ENCODE measurements at places on chromosomes 1 and 21.

- H3K4me1 ChIP-seq: peaks cover 31% of the 10 kb centered on the region
- H3K4me3 ChIP-seq: no peak overlapping the region
- H3K36me3 ChIP-seq: peaks cover 27% of the 10 kb centered on the region
- no peaks in the 10 kb centered on the region for H3K27me3 ChIP-seq
Measured at GRCh38 chr1:246417152-246417812, 89.8 kb downstream of the SMYD3 start.

DNA sequence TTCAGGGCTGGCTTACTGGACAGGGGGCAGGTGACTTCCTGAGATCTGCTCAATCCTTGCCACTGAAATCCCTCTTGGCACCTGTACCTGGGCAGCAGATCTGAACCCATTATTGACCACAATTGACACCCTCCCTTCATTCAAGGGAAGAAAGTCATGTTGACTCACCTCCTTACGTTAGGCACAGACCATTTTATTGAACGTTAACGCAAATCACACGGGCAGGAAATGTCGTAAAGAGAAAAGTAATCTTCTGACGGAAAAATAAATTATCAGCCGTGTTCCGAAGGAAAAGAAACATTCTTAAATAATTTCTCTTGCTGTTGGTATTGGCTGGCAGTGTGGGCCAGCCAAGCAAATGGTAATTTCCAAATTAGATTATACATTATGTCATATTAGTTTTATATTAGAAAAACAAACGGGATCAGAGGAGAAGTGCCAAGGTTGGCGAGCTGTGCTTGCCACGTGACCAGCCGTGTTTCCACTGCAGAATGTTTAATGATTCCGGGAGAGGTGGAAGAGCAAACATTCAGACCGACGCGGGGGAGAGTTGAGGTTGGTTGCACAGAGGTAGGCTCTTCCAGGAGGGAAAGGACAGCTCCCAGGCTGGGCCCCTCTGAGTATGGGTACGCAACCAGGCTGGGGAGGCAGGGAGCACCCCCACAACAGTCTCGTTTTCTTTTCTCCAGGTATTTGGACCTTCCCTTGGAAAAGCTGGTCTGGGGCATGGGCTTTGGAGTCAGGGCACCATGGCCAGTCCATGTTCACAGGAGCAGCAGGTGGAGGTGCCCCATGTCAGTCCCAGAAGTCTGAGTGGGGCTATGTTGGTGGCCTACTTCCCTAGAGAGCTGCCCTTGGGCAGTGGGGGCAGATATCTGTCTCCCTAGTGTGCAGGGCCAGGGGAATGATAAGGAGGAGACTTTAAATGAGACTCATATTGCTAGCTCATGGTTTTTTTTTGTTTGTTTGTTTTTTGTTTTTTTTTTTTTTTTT, 121.1 kb downstream of the FOXD2 start:
- H3K4me3 ChIP-seq: no peak overlapping the region
- H3K4me1 ChIP-seq: peaks cover 13% of the 10 kb centered on the region
- H3K27me3 ChIP-seq: peaks cover 6% of the 10 kb centered on the region
- no peak for DNase-seq
- H3K27ac ChIP-seq: no peak overlapping the region

GRCh38 chr21:42358937-42359336, 7.4 kb downstream of the TFF1 start:
- no peak overlapping the region for H3K27ac ChIP-seq
- no peaks in the 10 kb centered on the region for H3K4me1 ChIP-seq

- H3K4me3 ChIP-seq: no peak overlapping the region
- H3K27me3 ChIP-seq: peaks cover 5% of the 10 kb centered on the region
- no peak for DNase-seq
Measured at GRCh38 chr1:173064011-173064410, 13.3 kb upstream of the TNFSF18 start.

DNA sequence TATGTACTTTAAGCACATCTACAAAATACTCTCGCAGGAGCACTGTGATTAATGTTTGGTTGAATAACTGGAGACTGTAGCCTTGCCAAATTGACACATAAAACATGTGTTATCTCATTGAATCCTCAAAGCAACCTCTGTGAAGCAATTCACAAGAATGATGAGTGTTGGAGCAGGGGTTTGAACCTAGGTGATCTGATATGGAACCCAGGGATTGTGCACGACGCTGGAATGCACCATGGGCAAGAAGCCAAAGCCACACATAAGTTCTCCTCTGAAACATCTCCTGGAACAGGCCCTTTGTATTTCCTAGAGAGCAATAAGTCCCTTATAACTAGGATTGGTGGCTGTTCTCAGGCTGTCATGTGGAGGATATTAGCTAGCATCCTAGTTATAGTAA, 124.6 kb upstream of the IVNS1ABP start:
- H3K27me3 ChIP-seq: no peaks in the 10 kb centered on the region
- DNase-seq: no peak
- H3K4me3 ChIP-seq: no peak overlapping the region
- peaks cover 1% of the 10 kb centered on the region for H3K4me1 ChIP-seq

- no peaks in the 10 kb centered on the region for H3K4me1 ChIP-seq
- no peak for DNase-seq
- peaks cover 49% of the 10 kb centered on the region for H3K27me3 ChIP-seq
- H3K4me3 ChIP-seq: no peak overlapping the region
- H3K27ac ChIP-seq: no peak overlapping the region
- H3K36me3 ChIP-seq: no peaks in the 10 kb centered on the region
Measured at GRCh38 chr1:204920511-204920910, 49.8 kb downstream of the NFASC start.

GRCh38 chr1:37601441-37601840, 5.7 kb upstream of the GNL2 start:
- peaks cover 19% of the 10 kb centered on the region for H3K27me3 ChIP-seq
- H3K4me1 ChIP-seq: peaks cover 9% of the 10 kb centered on the region
- H3K27ac ChIP-seq: no peak overlapping the region
- no peak for DNase-seq
- H3K4me3 ChIP-seq: no peak overlapping the region

DNA sequence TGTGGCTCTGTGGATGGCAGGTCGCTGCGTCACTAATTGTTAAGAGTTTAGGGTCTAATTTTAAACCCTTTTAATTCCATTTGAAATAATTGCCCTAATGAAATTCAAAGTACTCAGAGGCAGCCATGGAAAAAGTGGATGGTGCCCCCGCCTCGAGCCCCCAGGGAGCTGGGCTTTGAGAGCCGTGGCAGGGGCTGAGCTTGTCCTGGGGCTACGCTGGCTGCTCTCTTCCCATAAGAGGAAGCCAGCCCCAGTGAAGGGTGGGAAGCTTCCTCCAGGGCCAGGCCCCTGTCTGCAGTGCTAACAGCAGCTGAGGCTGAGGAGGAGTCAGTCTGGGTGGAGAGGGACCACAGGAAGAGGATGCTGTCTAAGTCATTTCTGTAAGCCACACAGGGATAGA, 315.0 kb upstream of the POU3F1 start:
- H3K36me3 ChIP-seq: peaks cover 2% of the 10 kb centered on the region
- H3K4me3 ChIP-seq: no peak overlapping the region
- H3K27me3 ChIP-seq: peaks cover 3% of the 10 kb centered on the region
- H3K4me1 ChIP-seq: peaks cover 5% of the 10 kb centered on the region
- H3K27ac ChIP-seq: no peak overlapping the region
- no peak for DNase-seq

- no peak overlapping the region for H3K4me3 ChIP-seq
- H3K27me3 ChIP-seq: peaks cover 5% of the 10 kb centered on the region
- H3K4me1 ChIP-seq: no peaks in the 10 kb centered on the region
- no peak overlapping the region for H3K27ac ChIP-seq
- no peaks in the 10 kb centered on the region for H3K36me3 ChIP-seq
- no peak for DNase-seq
Measured at GRCh38 chr1:4150262-4150661, 250.2 kb upstream of the C1orf174 start.

DNA sequence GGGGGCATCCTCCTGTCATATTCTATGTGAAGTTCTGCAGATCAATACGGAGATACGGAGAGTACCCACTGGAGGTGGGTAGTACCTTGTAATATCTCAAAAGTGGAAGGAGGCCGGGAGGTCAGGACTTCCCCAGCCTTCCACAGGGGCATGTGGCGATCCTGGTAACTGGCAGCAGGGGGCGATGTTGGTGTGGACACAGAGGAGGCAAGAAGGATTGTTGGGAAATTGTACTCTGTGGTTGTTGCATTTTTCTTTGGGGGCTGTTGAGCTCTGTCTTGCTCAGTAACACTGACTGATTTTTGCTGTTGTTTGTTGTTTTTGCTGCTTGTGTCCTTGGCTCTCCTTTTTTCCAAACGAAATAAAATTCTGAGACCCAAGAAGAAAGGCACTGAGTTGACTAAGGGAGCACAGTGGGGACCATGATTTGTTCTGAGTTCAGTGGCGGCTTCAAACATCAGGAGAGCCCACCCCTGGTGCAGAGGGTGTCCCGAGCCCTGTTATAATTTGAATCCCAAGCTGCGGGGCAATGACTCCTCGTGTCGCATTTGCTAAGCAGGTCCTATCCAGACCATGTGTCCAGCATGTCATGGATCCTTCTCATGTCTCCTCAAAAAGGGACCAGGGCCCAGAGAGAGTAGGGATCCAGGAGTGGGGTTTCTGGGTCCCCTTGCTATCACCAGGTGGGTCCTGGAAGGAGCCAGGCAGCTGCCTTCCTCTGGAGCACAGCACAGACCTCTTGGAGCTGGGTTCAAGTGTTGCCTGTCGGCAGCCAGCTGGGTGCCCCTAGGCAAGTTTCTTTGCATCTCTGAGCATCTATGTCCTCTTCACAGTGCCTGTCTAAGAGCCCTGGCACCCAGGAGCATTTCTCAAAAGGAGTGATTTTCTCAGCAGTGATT, 22.8 kb downstream of the LHX4 start:
- H3K36me3 ChIP-seq: no peaks in the 10 kb centered on the region
- H3K4me1 ChIP-seq: peaks cover 2% of the 10 kb centered on the region
- no peak overlapping the region for H3K4me3 ChIP-seq
- no peak overlapping the region for H3K27ac ChIP-seq

Measured in stimulated activated naive B cell treated with anti-CD40 and anti-IgM and Interleukin-4, amounts not matched to agents 10 μg/mL and 1 μg/mL and 100 μg/mL, for 72 hours (primary cell).